EL (cell line): ENCODE measurements at places on chromosomes 1 and 21.

DNA sequence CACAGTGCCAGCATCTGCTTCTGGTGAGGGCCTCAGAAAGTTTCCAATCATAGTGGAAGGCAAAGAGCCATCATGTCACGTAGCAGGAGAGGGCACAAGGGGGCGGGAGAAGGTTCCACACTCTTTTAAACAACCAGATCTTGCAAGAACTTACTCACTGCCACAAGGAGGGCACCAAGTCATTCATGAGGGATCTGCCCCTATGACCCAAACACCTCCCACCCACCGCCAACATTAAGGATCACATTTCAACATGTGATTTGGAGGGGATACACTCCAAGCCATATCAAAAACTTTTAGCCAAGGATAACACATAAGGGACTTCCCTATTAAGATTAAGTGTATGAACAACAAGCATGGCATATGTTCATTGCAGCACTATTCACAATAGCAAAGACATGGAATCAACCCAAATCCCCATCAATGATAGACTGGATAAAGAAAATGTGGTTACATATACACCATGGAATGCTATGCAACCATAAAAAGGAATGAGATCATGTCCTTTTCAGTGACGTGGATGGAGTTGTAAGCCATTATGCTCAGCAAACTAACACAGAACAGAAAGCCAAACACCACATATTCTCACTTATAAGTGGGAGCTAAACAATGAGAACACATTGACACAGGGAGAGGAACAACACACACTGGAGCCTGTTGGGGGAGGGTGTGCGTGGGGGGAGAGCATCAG lies 19.9 kb upstream of the SLC35F3 start:
- DNase-seq: peak; percentile 41

DNA sequence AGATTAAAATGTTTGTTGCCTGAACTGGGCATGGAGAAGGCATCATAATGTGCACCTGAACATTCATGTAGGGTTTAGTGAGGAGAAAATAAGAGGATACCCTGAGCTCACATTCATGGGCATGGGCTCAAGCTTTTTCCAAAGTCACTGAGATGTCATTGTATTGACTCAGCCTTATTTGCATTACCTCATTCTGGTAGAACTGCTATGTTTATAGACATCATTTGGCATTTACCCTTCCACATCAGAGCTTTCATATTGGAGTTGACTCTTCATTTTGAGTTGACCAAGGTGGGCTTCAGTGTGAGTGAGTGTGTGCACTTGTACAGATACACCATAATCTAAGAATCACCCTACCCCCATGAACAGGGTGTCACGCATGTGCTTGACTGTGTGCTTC lies 143.2 kb downstream of the PBX1 start:
- peak; percentile 57 for DNase-seq

DNA sequence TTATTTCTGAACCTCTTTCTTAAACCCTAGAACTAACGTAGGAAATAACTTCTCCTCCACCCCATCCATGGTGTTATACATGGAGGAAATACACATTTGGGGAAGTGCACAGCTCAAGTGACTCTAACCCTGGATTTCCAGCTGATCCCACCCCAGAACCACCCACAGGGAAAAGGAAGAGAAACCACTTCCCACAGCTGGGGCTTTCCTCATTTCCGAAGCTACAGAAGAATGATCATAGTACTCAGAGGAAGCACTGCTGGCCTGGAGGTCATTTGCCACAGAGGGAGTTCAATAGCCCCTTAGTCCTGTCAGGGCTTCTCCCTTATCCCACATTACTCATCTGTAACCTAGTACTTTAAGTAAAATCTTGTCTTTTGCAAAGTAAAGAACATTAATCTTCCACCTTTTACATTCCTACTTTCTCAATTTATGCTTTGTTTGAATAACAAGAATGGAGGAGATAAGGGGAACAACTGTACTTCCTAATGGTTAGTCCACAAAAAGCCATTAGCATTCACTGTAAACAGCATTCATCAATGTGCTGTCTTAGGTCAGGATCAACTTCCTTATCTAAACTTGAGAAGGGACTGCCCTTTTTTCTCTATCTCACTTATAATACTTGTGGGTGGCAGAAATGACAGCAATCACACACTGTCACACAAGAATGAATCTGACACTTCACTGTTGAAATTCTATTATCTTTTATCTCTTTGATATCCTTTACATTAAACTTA lies 63.0 kb upstream of the RGS1 start:
- DNase-seq: no peak

GRCh38 chr21:35811191-35811806 lies 249.0 kb downstream of the SETD4 start:
- DNase-seq: no peak

GRCh38 chr1:10539411-10540043 lies 64.8 kb downstream of the PEX14 start:
- no peak for DNase-seq

DNA sequence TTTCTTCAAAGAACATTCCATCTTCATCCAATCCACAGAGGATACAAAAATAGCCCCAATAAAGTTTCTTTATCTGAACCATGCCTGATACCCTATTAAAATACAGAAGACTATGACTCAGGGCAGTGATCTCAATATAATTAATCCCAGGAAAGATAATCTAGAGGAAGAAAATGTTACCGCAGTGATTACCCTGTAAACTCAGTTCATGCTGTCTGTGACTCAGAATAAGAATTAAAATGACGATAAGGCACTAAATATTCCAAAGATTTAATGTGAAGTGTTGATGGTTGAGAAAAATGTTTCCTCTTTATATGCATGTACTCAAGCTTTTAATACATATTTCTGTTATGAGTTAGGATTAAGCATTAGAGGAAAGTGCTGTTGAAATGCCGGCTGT lies 88.6 kb upstream of the LYPLAL1 start:
- peak; percentile 82 for DNase-seq

- DNase-seq: no peak
These were observed 177.7 kb upstream of the HP1BP3 start for GRCh38 chr1:20964540-20965484.

DNA sequence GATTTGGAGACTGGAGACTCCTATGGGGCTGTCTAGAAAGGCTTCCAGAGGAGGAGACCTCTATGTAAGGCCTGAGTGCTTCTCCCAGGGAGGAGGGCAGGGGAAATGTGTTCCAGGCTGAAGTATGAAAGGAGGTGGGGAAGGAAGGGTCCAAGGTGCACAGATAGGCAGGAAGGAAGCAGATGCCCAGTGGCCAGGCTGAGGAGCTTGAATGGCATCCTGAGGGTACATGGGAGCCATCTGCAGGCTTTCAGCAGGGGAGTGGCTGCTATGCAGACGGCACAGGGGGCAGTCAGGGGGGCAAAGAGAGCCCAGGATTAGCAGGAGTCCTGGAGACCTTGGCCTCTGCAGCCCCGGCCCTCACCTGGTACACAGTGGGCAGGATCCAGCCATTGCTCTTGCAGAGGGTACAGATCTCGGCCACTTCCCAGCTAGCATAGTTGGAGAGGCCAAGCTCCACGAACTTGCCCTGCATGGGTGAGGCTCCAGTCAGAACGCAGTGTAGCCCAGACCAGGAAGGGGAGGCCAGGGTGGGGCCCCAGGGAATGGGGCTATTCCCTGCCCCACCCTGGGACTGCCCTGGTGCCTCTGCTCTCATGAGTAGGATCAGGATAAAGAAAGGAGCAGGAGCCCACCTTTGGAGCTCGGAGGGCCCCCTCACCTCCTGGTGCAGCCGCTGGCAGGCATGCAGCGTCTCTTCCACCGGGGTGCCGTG lies 4.0 kb downstream of the AKR7A2 start:
- no peak for DNase-seq

- DNase-seq: no peak
These were observed 432.8 kb downstream of the KIF26B start for GRCh38 chr1:245587435-245588115.

DNA sequence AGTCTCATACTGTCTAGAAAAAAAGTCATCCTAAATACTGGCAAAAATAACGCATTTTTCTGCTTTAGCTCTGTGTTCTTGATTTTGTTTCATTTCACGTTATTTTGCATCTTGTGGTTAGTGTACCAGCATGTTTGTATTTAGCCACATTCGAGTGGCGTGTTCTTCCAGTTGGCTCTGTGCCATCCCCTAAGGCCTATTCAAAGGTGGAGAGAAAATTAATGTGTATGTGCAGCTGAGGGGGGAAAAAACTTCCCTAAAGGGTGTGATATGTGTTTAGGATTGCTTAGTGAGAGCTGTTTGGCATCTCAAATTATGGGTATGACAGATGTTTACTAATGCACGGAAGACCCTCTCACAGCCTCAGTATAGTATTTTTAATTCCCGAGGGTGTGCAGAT lies 12.1 kb downstream of the DNAJC16 start:
- DNase-seq: no peak

GRCh38 chr1:233379869-233380438 lies 52.4 kb downstream of the MAP3K21 start:
- DNase-seq: no peak

- DNase-seq: no peak
These were observed 5.6 kb downstream of the SH3BP5L start for GRCh38 chr1:248820041-248820585.

GRCh38 chr1:203627398-203627797 lies 766 bp downstream of the ATP2B4 start:
- no peak for DNase-seq

DNA sequence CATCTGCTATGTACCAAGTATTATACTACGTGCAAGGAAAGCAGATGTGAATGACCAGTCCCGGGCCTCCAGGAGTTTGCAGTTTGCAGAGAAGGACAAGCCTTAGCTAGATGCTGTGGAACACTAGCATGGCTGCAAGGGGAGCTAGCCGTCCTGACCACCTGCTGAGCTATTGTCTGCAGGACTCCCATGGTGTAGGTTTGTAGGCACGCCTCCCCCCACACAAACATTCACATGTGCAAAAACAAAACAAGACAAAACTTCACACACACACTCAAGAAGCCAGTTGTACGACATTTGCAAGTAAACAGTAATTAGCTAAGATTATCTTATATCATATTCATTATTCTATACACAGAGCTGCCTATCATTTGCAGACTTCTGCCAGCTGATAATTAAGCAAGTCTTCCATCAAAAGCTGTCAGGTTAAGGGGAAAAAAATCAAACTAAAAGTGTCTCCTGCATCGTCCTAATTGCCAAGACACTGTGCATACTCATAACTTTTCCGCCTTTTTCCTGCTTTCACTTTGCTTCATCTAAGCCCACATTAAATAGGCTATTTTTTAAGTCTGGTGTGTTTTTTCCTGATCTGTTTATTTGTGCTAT lies 10.7 kb upstream of the HNRNPU start:
- DNase-seq: no peak

DNA sequence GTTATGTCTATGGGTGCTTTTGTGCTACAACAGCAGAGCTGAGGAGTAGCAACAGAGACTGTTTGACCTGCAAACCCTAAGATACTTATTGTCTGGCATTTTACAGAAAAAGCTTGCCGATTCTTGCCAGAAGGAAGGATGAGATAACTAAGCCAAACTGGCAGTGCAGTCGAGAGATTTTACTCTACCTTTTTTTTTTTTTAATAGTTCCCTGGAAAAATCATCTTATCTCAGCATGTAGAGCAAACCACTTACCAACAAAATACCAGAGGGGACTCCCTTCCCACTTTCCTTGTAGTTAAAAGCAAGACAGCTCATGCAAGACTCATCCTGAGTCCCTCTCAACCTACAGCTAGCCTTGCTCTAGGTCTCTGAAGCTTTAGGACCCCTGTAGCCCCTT lies 132.9 kb downstream of the SYT2 start:
- DNase-seq: peak; percentile 43

DNA sequence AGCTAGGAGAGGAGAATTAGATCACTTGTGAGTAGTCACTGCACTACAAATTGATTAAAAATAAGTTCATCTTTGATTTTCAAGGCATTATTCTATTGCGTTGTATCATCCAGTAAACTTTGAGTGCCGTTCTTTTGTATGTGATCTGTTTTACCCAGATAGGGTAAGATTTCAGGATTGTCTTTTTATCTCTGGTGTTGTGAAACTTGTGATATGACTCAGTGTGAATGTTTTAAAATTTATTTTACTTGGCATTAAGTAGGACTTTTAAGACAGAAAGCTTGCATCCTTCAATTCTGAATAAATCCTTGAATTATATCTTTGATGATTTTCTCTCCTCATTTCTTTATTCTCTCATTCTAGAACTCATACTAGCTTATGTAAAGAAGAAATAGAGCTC lies 93.3 kb upstream of the ADAMTS5 start:
- DNase-seq: peak; percentile 48

DNA sequence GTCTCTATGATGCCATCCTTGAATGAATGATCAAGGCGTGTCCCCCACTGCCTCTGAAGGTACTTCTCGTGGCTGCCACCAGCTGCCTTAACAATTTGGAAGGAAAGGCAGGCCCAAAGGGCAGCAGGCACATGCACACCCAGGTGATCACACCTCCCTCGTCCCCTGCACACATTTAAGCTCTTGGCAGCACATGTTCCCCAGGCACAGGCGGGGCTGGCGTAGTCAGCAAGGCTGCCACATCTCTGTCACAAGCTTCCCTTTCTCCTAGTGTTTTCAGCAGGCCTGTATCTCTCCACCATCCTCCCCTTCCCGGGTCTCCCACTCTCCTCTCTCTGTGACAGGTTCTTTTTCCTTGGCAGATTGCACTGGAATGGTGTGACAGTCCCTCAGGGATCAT lies 111.9 kb downstream of the CACNA1E start:
- DNase-seq: no peak

GRCh38 chr21:25904044-25904695 lies 169.4 kb downstream of the GABPA start:
- DNase-seq: no peak

DNA sequence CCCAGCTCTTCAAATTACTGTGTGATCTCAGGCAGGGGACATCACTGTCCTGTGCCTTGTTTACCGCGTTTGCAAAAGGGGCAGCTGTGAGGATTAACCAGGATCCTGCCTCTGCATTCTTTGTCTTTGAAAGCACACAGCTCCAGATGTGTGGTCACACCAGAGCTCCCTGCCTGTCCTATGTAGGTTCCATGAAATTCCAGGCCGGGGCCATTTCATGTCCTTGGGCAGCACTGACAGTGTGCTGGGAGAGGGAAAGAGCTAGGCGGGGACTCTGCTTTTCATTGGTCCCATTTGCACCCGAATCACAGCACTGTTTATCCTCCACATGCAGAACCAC lies 42.2 kb upstream of the SELENON start:
- DNase-seq: no peak

DNA sequence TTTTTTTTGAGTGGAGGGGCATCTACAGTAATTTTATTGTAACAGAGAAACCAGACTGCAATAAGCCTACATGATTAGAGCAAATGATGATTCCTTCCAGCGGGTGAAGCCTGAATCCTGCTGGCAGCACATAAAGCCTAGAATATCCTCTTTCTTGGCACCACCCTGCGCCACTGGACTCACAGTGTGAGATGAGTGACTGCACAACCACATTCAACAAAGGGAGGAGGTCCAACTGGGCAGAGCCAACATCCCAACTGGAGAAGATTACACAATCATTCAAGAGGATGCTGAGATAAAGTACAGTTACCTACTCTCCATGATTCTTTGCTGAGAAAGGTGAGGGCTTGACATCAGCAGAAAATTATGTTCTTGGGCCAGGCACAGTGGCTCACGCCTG lies 67.4 kb downstream of the TNFSF4 start:
- DNase-seq: no peak
